ENCODE measurements at places on chromosomes 3 and 15. TPM values are rescaled to one million over a fixed set of nuclear protein-coding genes. Genes with fewer than 3 reads are reported as not detected.

CCDC9B gene
- total RNA-seq: 3.0 TPM

GBE1 gene
- total RNA-seq: 29.7 TPM

SNX22 gene
- 10.5 TPM for total RNA-seq

LYZL4 gene
- total RNA-seq: not detected

SEMA5B gene
- 14.2 TPM for total RNA-seq

BTD gene
- 33.3 TPM for total RNA-seq

SETD2 gene
- 55.8 TPM for total RNA-seq

MNS1 gene
- total RNA-seq: 4.5 TPM

IL16 gene
- 4.3 TPM for total RNA-seq

POMGNT2 gene
- total RNA-seq: 34.3 TPM

HCN4 gene
- 3.5 TPM for total RNA-seq

TNNC1 gene
- 3.3 TPM for total RNA-seq

CAMP gene
- 17.2 TPM for total RNA-seq

- DNase-seq: peak; percentile 50
These were observed 18.1 kb downstream of the ANXA2 start for GRCh38 chr15:60379525-60380274.

GRCh38 chr3:37114251-37115145 is 59.9 kb downstream of the LRRFIP2 start:
- DNase-seq: no peak

GRCh38 chr15:67840749-67841512 is 1.1 kb upstream of the RNU6-1 start:
- DNase-seq: no peak

DNA sequence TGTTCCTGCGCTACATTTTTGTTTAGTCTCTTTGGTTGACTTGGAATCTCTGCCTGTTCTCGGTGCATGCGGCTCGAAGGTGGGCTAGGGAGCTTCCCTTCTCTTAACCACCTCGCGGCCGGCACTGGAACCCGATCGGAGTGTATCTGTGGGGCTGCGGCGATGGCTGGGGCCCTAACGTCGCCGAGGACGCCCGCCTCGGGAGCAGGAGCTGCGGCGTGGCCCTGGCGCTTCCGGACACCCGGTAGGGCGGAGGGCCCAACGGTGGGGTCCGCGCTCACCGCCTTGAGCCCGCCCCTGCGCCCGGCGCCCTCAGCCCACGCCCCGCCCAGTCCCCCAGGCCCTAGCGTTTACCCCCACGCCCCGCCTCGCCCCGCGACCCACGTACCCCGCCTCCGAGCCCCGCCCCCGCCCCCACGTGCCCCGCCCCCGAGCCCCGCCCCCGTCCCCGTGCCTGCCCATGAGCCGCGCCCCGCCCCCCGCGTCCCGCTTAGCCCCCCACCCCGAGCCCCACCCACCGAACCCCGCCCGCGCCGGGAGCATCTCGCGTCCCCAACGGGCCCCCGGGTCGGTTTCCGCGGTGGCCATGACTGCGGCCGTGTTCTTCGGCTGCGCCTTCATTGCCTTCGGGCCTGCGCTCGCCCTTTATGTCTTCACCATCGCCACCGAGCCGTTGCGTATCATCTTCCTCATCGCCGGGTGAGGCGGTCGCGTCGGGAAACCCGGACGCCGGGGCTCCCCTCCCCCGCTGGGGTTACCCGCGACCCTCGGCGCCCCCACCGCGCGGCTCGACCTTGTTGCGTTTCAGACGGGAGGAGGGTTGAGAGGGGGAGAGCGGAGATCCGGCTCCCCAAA is at the start of gene APH1B:
Gene APH1B (plus strand): TSS at position 568 of the 855 bp plus-strand sequence. CDS start 19 bp downstream, at position 587.
- DNase-seq: peak; percentile 66

GRCh38 chr15:69410248-69410874 is 3.8 kb upstream of the KIF23 start:
- DNase-seq: no peak

DNA sequence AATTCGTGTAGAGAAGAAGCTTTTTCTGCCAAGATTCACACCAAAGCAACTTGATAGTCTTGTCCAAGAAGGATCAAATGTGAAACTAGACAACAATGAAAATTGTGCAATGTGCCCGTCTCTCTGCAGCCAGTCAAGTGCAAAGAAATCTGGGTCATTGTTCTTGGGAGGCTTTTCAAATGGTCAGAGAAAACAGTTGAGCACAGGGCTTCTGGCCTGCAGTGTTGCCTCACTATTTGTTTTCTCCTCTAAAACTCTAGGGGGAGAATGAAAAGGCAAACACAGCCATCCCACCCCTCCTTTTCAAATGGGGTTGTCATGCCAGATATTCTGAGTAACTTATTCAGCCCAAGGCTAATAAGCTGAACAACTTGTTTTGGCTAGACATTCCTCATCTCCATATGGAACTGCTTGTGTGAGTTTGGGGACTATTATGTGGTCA is 417.6 kb upstream of the CDIN1 start:
- peak; percentile 13 for DNase-seq

GRCh38 chr15:72167445-72167844 is 30.1 kb downstream of the GRAMD2A start:
- no peak for DNase-seq

- DNase-seq: no peak
These were observed 304.0 kb upstream of the CBLB start for GRCh38 chr3:106172780-106173179.

DNA sequence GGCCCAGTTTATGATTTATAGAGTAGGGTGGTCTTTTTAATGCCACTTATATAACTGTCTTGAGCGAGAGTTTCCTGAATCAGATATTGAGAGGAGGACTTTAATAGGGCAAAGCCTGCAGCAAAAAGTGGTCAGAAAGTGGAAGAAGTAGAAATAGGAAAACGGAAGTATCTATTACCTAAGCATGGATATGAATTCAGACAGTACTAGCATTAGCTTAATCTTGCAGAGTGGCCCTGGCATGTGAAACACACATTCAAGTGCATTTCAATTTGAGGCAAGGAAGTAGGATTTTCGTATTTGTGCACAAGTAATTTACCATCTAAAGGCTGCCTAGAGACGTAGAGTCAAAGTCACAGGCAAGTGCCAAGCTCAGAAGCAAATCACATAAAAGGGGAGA is 622.3 kb downstream of the DIPK2A start:
- no peak for DNase-seq

- DNase-seq: no peak
These were observed 7.1 kb downstream of the THBS1 start for GRCh38 chr15:39587731-39588530.

- peak; percentile 70 for DNase-seq
These were observed 35.2 kb upstream of the SIAH2 start for GRCh38 chr3:150798122-150798618.

DNA sequence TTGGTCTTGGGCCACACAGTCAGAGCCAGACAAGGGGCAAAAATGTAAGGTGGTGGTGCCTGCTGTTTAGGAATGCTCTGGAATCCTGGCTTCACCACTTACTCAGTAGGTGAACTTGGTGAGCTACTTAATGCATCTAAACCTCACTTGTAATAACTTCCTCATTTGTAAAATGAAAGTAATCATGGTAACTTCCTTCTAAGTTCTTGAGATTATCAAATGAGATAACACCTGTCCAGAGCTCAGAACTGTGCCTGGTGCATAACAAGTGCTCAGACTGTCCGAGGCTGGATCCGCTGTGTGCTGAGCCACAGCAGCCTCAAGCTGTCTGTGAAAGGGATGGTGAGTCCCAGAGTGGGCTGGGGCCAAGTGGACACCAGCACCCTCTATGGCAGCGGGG is 62.8 kb upstream of the KY start:
- DNase-seq: no peak

DNA sequence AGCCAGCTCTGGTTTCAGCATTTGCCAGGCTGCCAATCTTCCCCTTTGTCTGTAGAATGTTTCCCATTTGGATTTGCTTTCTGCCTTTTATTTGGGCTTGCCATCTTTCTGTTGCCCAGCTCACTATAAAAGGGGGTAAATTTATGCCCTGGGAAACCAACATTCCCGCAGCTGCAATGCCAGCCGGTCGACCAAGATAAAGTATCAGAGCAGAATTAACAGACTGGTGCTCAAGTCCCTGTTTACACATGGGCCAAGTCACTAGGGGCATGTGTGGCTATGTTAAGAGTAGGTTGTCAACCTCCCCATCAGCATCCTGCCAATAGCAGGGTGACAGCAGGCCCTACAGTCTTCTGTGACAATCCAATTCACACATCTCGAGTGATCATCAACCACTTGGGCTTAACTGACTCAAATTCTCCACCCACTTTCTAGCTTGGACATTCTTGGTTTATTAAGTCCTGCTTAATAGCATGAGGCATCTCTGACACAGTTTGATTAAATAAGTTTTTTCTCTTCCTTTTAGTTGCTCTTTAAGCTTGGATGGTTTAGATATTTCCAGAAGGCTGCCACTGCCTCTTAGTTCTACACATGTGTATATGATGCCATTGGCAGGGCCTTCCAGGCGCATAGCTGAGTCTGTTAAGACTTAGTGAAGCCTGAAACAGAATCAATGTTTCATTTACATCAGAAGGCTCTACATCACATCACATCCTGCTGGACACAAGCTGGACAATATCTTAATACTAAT is 24.1 kb upstream of the VEPH1 start:
- DNase-seq: peak; percentile 83

GRCh38 chr3:189572249-189572648 is 58.9 kb upstream of the TP63 start:
- no peak for DNase-seq

DNA sequence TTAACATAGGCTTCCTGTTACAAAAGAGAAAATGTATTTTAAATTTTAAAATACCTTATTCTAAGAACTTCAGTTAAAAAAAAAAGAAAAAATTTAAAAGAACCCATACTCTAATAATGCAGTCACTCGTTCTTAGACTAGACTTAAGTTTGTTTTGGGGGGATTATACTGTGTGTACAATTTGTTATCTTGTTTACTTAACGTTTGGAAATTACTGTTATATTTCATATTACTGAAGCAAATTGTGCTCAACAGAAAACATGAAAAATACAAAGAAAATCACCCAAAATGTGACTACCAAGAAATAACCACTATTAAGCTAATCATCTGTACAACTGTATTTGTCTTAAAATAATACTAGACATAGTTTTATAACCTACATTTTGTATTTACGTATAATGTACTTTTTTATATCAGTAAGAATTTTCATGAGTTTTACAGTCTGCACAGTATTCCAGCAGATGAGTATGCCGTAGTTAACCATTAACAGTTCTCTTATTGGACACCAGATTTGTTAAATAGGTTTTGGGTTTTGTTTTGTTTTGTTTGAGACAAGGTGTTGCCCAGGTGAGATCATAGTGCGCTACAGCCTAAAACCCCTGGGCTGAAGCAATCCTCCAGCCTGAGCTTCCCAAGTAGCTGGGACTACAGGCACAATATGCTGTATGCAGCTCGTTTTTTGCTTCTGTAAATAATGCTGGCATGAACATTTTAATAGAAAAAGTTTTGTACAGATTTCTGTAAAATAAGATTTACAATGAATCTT is 88.8 kb upstream of the CHD2 start:
- DNase-seq: peak; percentile 67

DNA sequence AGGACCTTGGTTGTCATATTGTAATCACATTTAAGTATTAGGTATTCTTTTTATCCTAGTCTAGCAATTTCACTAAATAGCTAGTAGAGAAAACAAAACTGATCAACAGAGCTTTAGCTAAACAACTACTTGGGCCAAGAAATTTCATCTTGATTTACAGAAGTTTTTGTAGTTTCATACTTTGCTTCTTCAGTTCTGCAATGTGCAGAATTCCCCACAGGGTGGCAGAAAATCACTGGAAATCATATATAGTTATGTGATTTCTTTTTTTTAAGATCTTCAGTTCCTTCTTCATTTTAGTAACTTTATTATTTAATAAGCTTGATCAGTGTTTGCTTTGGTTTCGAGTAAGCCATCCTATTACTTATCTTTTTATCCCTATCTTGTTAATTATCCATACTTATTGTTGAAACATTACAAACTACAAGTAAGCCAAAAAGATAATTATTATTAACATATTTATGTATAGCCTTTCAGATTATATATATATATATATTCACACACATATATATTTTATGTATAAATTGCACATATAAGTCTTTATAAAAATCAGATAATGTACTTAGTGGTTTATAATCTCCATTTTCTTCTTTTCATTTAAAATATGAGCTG is 2.2 kb upstream of the BNIP2 start:
- DNase-seq: peak; percentile 77

GRCh38 chr15:52020221-52021085 is 1.4 kb downstream of the MAPK6 start:
- no peak for DNase-seq

DNA sequence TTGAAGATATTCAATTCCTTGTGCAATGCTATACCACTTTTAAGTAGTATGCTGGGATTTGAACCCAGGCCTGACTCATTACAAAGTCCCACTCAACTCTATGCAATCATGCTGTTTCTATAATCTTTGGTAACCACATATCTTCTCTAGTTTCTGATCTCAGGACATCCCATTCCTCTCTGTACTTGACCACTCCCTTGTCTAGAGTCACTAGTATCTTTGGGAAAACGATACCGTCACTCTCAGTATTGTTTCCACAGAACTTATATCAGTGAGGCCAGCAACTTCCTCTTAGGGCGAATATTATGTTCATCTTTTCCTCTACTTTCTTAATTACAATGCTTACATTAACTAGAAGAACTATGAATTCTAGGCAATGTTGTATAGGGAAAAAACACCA is 137.3 kb upstream of the TSPAN3 start:
- DNase-seq: no peak

GRCh38 chr3:175716446-175716845 is 857.3 kb downstream of the NAALADL2 start:
- no peak for DNase-seq

GRCh38 chr3:11078826-11079515 is 75.3 kb upstream of the HRH1 start:
- no peak for DNase-seq

- DNase-seq: no peak
These were observed 49.7 kb downstream of the LRRN1 start for GRCh38 chr3:3848923-3849275.

- DNase-seq: no peak
These were observed 303.2 kb upstream of the TLE3 start for GRCh38 chr15:70400766-70401541.

- DNase-seq: no peak
These were observed 66.7 kb upstream of the STT3B start for GRCh38 chr3:31465999-31466398.

GRCh38 chr3:134258761-134259347 is 8.2 kb upstream of the RYK start:
- no peak for DNase-seq

DNA sequence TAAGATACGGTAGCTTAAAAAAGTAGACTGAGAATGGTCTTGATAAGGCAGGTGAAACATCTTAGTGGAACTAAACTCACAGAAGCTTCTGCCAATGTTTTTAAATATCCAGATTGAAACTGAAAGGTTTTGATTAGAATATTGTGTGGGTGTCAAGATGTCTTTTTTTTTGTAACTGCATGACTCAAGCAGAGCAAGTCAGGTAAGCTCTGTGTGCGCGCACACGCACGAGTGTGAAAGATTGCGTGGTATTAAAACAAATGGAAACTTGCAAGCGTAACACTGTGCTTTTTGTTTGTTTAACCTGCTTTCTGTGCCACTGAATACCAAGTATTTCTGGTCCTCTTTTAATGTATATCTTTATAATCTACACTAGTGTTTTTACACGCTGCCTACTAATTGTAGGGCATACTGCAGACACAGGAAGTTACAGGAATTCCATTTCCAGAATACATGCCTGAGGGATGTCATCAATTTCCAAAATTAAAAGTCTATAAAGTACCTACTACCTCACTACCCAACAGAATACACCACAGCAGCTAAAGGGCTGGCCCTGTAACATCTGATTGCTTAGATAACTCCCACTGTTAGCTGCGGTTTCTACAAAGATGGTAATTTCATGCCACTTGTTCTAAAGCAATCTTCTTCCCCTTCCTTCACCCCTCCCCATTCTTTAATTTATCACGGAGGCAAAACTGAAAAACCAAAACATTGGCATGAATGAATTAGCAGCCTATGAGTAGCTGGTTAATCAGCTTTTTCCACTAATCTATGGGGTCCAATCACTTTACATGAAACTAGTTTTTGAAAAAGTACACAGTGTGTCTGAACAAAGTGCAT is 472.8 kb downstream of the SHQ1 start:
- no peak for DNase-seq
